ENCODE measurements at places on chromosomes 7 and 10.
A peak's percentile ranks its signal among the peaks of the same experiment; 100 is the strongest.

DNA sequence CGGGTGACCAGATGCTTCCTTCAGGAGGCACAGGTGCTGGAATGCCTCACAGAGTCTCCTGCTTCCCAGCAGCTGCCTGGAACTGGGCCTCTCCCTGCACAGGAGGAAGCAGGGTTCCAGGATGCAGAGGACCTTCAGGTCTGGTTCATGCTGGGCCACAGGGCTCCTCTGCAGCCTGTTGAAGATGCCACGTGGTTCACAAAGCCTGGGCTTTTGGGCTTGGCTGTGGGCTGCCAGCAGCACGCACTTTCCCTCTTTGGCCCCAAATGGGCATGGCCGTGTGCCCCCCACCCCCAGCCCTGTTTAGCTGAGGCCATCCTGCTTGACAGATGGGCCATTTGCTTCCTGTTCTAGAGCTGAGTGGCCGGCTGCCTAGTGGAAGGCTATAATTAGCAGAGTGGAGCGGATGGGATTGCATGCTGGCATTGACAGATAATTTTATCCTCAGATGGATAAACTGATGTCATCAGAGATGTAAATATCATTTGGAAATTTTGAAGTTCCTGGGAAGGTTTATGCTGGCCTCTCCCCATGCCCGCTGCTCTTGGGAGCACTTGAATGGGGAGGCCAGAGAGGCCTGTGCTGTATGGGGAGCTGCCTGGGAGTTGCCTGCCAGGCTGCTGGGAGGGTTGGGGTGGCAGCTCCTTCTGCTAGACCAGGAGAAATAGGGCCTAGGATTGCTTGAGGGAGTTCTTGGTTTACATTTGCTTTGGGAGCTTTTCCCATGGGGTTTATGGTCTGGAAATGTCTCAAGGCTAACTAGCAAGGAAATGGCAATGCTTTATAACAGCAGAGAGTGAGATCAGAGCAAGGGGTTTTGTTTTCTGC, 28.2 kb downstream of the TSPAN15 start:
- no peak for DNase-seq

DNA sequence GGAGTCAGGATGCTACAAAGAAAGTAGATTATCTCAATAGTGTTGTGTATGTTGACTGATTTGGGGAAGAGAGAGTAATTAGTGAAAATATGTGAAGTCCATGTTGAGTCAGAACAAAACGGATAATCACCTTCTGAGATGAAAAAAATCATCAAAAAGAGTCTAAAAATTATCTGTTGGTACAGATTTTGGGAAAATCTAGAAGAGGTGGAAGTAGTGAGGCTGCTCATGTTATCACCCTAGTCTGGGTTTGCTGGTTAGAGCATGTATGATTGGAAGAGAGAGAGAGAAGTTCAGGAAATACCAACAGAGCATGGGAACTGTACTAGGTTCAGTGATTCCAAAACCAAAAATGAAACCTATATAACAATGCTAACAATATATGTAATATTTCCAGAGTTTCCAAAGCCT, 12.3 kb downstream of the RPA3 start:
- no peak for DNase-seq

DNA sequence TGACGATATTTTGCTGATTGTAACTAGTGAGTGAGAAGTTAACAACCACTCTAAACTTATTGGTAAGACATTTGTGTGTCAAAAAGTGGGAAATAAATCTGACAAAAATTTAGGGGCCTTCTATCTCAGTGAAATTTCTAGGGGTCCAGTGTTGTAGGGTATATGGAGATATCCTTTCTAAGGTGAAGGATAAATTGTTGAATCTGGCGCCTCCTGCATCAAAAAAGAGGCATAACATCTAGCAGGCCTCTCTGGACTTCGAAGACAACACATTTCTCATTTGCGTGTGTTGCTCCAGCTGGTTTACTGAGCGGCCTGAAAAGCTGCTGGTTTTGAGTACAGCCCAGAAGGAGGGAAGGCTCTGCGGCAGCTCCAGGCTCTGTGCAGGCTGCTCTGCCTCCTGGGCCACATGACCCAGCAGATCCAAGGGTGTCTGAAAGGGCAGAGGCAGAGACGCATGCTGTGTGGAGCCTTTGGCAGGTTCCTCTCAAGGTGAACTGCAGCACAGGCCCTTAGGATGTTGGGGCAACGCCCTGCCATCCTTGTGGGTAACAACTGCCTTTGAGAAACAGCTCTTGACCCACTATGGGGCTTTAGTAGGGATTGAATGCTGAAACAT, 72.4 kb downstream of the LMBR1 start:
- DNase-seq = no peak

GRCh38 chr7:6252748-6253147, 19.7 kb downstream of the CYTH3 start:
- no peak for DNase-seq

GRCh38 chr10:11563936-11564335, 47.5 kb downstream of the USP6NL start:
- DNase-seq = no peak

DNA sequence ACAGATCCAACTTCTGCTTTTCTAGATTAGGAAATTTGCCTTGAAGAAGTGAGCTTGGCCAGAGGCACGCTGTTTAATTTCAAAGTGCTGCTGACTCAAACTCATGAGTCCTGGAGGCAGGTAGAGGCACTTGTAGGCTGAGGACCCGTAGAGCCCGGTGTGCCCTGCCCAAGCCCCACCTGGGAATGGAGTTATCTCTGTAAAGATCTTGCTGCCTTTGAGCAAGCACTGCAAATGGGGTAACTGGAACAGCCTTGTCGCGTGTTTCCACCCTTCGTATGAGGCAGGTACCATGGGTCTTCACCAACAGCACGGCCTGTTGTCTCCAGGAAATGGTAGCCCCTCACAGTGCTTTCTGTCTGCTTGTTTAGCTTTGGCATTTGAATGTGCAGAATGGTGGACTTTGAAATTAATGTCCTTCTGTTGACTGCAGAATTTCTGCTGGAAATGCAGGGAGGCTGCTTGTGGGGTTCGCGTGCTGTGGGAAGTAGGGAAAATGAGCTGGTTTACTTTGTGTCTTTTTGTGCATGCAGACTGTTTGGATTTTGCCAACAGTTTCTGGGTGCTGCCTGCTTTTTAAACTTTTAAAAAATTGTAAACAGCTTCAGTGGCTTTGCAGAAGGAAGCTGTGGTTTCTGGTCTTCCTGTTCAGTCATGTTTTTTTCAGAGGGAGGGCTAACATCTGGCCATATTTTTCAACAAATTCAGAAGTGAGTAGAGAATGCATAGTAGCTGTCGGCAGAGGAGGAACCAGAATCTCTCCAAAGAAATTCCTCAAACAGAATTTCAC, 27.2 kb downstream of the CCM2 start:
- DNase-seq = no peak

DNA sequence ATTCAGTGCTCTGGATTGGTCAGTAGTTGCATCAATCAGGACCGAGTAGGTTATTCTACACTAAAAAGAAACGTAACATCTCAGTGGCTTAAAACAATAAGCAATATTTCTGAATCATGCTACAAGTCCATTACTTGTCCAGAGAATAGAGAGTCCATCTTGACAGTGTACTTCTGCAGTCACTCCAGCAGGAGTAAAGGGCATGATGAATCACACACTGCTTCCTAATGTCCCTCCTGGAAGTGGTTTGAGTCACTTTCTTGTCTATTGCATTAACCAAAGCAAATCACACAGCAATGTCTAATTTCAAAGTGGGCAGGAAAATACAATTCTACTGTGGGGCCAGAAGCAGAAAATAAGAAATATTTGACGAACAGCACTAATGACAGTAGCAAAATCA, 124.8 kb downstream of the TSPAN12 start:
- DNase-seq = no peak

DNA sequence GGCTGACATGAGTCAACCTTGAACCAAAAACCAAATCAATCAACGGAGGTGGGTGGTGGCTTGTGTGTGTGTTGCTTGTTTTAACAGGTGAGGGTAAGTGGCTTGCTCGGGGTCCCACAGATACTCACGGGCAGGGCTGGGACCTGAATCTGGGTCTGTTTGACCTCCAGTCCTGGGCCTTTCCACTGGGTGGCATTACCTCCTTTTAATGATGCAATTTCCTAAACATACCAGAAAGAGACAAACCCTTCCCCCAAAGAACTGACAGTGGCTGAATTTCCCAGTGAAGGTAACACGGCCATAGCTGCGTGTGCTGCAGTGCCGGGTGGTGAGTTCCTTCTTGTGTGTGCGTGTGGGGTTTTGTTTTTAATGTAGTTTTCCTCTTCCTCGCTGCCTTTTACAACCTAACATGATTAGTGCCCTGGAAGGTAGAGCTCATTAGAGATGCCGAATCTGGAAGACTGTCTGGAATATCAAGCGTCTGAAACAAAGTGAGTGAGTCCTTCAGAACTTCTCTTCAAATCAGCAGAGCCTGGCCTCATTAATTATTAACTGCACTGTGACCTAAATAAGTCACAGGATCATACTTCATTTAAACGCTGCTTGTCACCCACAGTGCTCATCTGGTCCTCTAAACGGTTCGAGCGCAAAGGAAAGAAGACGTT, 166.1 kb upstream of the TCERG1L start:
- no peak for DNase-seq

DNA sequence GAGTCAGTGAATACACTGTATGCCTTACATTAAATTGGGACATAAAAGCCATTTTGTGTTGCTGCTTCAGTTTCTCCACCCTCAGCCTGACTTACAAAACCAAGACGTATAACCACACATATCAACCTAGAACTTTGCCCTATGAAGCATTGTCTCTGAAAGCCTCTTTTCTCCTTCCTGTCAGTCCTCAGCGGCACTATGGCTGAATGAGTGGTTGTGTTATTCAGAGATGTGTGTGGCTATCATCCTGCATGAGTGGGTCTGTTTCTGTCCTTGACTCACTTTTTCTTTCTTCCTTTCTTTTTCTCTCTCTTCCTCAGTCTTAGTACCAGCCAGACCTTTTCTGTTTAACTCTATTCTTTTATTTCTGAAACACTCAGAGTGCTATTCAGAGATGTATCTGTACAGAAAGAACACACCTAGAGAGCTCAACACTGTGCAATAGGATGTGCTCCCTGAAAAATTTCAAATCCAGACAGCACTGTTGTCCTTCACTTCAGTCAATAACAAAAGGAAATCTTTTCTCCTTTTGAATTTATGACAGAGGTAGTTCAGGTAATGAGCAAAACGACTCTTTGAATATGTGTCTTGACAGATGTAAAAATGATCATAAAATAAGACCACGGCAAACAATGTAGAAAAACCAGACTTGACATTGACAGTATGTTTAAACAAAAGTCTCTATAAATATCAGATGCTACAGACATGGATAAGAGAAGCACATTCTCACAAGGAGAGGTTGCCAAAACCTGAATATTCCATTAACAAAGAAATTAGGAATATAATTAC, 163.3 kb upstream of the FEZF1 start:
- DNase-seq = no peak

DNA sequence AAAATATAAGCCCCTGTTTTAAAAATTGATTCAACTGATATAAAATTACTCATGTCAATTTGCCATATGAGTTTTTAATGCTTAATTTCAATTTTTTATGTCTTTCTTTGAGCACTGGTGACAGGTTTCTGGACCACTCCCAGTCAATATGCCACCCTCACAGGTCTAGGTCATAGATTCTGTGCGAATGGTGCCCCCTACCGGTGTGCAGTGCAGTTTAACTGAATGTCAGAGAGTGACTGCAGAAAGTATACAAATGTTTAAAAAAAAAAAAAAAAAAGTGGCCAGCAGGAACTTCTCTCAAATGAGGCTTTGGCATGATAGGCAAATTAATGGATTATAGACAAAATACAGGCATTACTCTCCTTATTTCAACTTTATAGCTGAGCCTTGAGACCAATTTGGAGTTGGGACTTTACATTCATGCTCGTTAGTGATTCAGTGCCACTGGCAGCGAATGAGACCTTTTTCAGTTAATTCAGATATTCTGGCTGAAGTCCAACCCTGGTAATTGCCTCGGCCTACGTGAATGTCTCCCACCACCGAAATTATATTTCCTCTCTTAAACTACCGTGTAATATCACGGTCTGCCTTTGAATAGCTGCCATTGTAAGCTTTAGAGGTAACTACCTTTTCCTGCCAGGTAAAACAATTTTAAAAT, 427.6 kb downstream of the PHTF2 start:
- DNase-seq = no peak

GRCh38 chr10:56537984-56538383, 176.9 kb upstream of the ZWINT start:
- no peak for DNase-seq

GRCh38 chr7:111678986-111679385, 116.7 kb upstream of the IMMP2L start:
- no peak for DNase-seq

- DNase-seq = no peak
Observed at GRCh38 chr7:152756116-152756515, 3.4 kb upstream of the ACTR3B start.

GRCh38 chr10:69633673-69634635, 3.9 kb downstream of the FAM241B start:
- DNase-seq = peak; percentile 49

DNA sequence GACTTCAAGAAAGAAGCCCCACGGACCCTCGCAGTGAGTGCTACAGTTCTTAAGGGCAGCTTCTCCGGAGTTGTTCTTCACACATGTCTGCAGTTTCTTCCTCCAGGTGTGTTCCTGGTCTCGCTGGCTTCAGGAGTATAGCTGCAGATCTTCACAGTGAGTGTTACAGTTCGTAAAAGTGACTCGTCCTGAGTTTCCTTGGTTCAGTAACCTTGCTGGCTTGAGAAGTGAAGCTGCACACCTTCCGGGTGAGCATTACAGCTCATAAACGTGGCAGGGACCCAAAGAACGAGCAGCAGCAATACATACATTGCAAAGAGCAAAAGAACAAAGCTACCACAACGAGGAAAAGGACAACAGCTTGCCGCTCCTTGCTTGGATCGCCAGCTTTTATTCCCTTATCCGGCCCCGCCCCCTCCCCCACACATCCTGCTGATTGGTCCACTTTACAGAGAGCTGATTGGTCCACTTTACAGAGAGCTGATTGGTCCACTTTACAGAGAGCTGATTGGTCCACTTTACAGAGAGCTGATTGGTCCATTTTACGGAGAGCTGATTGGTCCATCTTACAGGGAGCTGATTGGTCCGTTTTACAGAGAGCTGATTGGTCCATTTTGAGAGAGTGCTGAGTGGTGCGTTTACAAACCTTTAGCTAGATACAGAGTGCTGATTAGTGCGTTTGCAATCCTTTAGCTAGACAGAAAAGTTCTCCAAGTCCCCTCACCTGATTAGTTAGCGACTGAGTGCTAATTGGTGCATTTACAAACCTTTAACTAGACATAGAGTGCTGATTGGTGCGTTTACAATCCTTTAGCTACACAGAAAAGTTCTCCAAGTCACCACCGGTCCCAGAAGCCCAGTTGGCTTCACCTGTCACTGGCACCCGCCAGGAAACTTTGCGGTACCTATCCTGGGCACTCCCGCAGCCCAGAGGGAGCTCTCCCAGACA, 165.3 kb downstream of the AGMO start:
- DNase-seq = no peak

All from activated CD8-positive, alpha-beta memory T cell treated with anti-CD3 and anti-CD28 coated beads for 24 hours (primary cell).